OCI-LY7 (cell line): ENCODE measurements at places on chromosomes 11 and 22. TPM values are rescaled to one million over a fixed set of nuclear protein-coding genes. Genes with fewer than 3 reads are reported as not detected.

RASSF10 gene
- not detected in 2 replicates for total RNA-seq

ST14 gene
- 98.0 and 109 TPM in 2 replicates for total RNA-seq

C11orf91 gene
- not detected in 2 replicates for total RNA-seq

MUC6 gene
- not detected in 2 replicates for total RNA-seq

GRCh38 chr11:60858731-60859464 is 3.1 kb upstream of the PTGDR2 start:
- DNase-seq: peak; percentile 36

DNA sequence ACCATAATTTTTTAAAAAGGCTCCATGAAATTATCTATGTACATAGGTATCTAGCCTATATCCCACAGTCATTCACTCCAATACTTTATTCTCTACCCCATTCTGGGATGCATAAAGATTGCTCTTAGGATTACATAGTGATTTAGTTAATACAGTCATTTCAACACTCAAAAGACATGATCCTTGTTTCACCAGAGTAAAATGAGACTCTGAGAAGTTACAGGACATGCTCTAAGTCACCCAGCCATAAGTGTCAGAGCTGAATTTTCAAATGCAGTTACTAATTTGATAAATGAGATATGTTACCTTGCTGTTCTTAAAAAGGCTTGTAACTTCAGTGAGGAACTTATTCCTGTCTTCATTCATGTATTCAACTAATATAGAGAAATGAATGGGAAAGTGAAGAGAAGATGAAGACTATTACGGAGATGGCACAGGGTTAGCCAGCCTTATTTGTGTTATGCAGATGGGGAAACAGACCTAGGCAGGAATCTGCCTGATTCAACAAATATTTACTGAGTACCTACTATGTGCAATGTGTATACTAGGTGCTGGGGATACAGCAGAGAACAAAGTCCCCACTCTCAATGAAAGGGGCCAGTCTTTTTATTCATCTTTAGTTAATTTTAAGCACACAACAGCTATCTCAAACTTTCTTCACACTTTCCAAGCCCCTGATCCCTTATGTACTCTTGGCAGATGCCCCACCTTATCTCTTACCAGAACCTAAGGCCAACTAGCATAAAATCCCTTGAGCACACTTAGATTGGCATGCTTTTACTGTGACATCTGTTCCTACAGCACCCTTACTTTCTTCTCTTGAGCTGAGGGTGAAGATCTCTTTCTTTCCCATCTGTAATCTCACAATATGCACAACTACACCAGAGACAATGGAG is 21.6 kb downstream of the MAPK1 start:
- no peak for DNase-seq

GRCh38 chr11:73145986-73146575 is 4.0 kb upstream of the FCHSD2 start:
- no peak for DNase-seq

DNA sequence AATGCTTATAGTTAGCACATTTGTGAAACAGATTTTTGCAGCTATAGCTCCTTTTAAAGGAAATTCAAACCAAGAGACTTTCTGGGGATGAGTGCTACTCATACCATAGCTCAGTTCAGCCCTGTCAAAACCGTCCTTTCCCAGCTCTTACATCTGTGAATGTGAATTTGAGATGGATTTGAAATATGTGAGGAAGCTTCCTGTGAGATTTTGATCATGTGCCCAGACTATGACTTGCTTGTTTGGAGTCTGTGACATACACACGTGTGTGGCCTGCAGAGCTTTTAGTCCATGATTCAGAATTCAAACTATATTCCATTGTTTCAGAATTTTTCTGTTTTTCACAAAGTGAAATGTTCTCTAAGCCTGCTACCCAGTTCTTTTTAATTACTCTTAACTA is 4.4 kb upstream of the MMP1 start:
- no peak for DNase-seq

GRCh38 chr11:75384438-75385080 is 14.8 kb upstream of the RPS3 start:
- DNase-seq: peak; percentile 68

DNA sequence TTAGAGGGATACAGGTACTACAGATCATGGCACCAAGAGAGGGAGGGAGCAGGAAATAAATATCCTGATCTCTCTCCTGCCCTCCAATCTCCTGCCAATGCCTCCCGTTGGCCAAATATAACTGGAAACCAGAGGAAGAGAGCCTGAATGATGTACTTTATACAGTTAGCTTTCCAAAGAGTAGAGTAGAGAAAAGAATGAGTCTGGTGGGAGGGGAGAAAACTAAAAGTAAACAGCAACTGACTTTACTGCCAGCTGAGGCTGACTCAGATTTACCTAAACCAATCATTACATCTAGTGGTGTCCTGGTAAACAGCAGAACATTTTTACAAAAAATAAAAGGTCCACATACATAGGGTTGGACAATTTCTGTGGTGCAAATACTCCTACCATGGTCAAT is 5.1 kb downstream of the MPZL3 start:
- no peak for DNase-seq
